Stimulated activated CD8-positive, alpha-beta memory T cell treated with anti-CD3 and anti-CD28 coated beads, Interleukin-4, amount 100 ng/mL, for 4 hours (primary cell): ENCODE measurements at places on chromosomes 5 and 9.

- no peak for DNase-seq
Observed at GRCh38 chr5:17218353-17219005, 1.0 kb downstream of the BASP1 start.

DNA sequence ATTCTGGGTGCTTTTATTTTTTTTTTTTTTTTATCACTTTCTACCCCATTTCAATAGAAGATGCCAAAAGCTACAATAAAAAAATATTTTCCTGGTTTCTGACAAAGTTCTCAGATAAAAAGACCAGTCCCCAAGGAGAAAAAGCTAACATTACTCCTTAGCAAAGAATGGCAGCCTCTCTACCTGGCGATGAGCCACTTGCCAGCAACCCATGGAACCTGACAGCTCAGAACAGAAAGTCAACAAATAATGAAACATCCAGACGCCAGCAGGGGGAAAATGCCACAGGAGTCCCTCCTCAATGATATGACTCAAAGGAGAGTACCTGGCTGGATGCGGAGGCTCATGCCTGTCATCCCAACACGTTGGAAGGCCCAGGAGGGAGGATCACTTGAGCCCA lies 123.2 kb downstream of the MYO10 start:
- no peak for DNase-seq

DNA sequence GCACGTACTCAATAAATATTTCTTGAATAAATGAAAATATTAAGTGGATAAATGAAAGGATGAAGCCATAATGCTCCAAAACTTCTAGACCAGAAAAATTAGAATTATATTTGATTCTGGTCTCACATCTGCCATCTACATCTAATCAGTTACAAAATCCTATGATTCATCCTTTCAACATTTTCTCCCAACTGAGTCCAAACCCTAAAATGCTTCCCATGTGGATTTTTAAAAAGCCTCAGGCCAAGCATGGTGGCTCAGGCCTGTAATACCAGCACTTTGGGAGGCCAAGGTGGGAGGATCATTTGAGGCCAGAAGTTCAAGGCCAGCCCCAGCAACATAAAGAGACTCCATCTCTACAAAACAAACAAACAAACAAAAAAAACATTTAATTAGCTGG lies 31.6 kb upstream of the FST start:
- no peak for DNase-seq

DNA sequence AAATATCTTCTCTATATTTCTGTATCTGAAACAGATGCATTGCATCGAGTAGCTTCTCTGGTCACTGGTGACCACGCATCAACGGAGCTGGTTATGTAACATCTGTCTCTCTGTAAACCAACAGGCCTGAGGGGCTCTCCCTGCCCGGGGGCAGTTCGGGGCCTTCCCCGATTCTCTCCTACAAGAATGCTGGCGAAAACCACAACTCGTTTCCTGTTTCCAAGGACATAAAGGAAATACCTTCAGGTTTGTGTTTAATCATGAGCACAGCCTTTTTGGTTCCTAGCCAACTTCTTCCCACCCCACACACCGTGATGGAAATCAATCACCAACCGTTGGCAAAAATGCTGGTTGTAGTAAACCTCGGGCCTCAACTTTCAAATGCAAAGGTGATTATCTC lies 25.1 kb downstream of the GDNF start:
- DNase-seq, result no peak

GRCh38 chr9:126514037-126514821 lies 99.5 kb upstream of the LMX1B start:
- DNase-seq, result no peak

DNA sequence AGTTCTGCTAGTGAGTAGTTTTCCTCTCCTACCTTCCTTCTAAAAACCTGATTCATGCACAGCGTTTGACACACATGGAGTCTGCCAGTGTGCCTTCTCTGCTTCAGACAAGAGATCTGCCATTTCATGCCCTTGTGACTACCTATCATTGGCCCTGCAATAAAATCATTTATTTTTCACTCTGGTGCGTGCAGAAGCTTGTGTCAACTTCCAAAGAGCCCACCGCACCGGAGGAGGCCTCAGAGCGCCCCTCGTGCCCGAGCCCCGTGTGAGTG lies 13.7 kb downstream of the HNRNPH1 start:
- DNase-seq, result no peak

GRCh38 chr9:127788337-127789011 lies 2.6 kb downstream of the CDK9 start:
- DNase-seq, result no peak

- DNase-seq, result no peak
Observed at GRCh38 chr5:172425402-172425801, 28.9 kb downstream of the SH3PXD2B start.

- DNase-seq, result no peak
Observed at GRCh38 chr9:764105-764524, 77.4 kb upstream of the DMRT1 start.

- no peak for DNase-seq
Observed at GRCh38 chr5:95075111-95075510, 209.8 kb downstream of the MCTP1 start.

- DNase-seq, result no peak
Observed at GRCh38 chr5:167057665-167058064, 1233.8 kb upstream of the WWC1 start.

- no peak for DNase-seq
Observed at GRCh38 chr5:176429972-176430371, 13.6 kb upstream of the CLTB start.

- DNase-seq, result no peak
Observed at GRCh38 chr5:13831351-13831750, 113.1 kb downstream of the DNAH5 start.

DNA sequence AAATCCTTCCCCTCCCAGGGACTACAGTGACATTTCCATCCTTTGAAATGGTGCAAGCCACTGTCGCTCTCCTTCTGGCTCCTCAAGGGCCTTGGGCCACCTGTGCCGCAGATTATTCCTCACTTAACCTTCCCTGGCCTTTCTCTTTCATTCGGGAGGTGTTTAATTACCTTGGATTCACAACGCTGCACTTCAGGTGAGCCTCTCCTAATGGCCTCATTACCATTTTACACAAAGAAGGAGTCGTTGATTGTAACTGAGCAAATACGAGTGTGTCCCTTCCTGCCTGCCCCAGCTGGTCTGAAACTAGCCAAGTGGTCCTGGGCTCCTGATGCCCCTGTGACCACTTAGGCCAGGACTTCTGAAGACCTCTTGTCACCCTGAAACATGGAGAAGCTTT lies 205.0 kb downstream of the CRB2 start:
- no peak for DNase-seq

- no peak for DNase-seq
Observed at GRCh38 chr5:103464835-103465484, 97.6 kb downstream of the NUDT12 start.

- DNase-seq, result no peak
Observed at GRCh38 chr5:91182763-91183162, 200.4 kb downstream of the ARRDC3 start.

DNA sequence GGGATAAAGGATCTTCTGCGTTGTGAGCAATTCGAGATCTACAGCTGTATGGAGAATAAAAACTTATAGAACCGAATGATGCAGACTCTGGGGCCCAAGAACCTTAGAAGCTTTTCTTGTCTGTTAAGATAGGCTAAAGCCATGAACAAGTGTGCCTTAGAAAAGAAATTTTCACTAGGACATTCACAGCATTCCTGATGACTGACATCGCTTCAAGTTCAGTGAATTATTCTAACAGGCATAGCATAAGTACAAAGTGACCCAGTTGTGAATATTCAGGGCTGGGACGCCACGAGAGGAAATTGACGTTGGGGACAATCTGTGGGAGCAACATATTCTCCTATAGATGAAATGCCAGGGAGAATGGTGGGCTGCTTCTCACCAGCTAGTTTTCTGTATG lies 32.0 kb upstream of the PANK3 start:
- DNase-seq, result no peak

DNA sequence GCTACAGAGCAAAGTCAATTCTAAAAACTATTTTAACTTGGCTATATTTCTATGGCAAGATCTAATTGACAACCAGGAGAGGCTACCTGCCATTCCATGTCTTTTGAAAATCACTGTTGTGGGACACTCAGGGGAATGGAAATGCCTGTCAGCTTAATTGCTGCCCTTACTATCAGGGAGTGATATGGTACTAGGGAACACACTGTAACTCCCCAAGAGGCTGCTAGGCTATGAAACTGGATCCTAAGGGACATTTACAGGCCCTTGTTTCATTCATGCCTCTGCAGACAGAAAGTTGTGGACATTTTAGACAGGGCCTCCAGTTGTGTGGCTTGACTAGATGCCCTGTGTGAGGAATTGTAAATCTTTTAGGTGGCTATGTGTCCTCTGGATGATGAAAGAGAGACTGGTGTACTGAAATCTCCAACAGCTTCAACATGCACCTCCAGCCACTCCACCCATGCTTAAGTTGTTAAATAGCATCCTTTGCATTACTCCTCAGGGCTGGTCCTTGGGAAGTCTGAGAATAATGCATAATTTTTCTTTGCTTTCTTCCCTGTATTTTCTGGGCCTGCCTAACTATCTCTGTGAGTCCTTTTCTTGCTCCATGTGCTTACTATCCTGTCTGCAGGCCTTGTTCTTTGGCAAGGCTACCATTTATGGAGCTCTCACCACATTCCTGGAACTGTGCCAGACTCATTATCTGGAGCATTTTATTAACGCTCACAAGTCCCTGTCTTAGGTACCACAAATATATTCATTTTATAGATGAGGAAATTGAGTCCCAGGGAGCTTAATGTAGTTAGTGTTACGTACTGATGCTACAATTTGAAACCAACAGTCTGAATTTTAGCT lies 3.2 kb downstream of the MROH2B start:
- DNase-seq, result no peak

DNA sequence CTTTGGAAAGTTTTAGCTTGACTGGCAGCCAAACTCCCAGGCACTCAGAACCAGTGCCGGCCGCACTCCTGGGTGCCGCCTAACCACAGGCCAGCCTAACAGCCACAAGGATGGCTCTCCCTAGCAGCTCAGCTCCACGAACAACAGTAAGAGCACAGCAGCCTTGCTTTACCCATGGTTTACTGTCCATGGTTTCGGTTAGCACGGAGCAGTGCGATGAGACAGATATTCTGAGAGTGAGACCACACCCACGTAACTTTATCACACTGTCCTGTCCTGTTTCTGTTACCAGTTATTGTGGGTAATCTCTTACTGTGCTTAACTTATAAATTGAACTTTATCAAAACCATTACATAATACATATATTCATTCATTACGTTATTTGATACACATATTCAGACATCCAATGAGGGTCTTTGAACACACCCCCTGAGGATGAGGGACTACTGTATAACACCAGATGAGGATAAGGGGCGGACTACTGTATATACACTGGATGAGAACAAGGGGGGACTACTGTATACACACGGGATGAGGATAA lies 12.4 kb downstream of the CLPTM1L start:
- DNase-seq, result no peak

DNA sequence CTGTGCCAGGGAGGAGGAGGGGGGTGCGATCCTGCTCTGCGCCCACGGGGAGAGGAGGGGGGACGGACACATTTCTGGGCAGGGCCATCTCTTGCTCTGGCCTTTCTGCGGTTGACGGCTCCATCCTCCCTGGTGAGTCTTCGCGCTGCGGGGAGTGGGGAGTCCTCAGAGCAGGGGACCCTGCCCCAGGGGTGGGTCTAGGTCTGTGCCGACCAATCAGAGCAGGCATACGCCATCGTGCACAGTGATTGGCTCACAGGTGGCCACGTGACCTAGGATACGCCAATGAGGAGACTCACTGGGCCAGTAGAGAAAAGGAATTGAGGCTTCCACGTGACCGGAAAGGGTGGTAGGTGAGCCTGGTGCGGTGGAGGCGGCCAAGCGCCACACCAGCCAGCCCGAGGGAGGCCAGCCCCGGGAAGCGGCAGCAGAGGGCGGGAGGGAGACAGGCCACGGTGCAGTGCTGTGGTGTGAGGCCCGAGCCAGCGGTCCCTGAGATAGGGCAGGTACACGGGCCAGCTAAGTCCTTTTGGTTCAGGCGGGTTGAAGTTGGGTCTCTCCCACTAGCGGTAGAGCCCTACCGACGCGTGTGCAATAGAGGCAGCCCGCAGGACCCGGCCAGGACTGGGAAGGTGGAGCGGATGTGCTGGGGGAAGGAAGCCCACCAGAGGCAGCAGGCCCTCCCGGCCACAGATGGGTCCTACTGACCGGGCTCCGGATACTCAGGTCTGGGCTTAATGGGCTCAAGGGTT lies 65.2 kb upstream of the RNF130 start:
- no peak for DNase-seq

- no peak for DNase-seq
Observed at GRCh38 chr9:17135295-17136160, 688 bp downstream of the CNTLN start.

DNA sequence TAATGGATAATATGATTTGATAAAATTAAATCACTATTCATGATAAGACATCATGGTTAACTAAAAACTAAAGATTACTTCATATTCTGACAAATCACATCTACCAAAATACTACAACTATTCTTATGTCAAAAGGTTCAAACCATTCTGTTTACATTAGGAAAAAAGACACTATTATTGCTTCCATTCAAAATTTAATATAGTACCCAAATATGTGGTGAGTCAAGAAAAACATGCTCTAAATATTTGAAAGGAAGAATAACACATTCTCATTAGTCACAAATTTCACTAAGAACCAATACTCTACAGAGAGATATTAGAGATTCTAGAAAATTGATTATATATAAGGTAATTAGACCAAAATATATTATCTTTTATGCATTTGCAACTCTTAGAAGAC lies 234.0 kb downstream of the TMEM232 start:
- DNase-seq, result no peak
